ENCODE measurements at places on chromosomes 3 and 15. TPM values are rescaled to one million over a fixed set of nuclear protein-coding genes. Genes with fewer than 3 reads are reported as not detected.

- no peaks in the 10 kb centered on the region for H3K4me1 ChIP-seq
- no peak overlapping the region for H3K4me3 ChIP-seq
- no peak for DNase-seq
- H3K27me3 ChIP-seq, result peaks cover 5% of the 10 kb centered on the region
Measured at GRCh38 chr3:99757966-99758365, 59.7 kb upstream of the CMSS1 start.

- H3K27ac ChIP-seq, result no peak overlapping the region
- H3K4me1 ChIP-seq, result no peaks in the 10 kb centered on the region
- no peaks in the 10 kb centered on the region for H3K36me3 ChIP-seq
- no peak for DNase-seq
- H3K4me3 ChIP-seq, result no peak overlapping the region
Measured at GRCh38 chr3:185896636-185897035, 41.2 kb downstream of the TRA2B start.

- no peaks in the 10 kb centered on the region for H3K36me3 ChIP-seq
- H3K27me3 ChIP-seq, result no peaks in the 10 kb centered on the region
- no peaks in the 10 kb centered on the region for H3K4me1 ChIP-seq
- DNase-seq, result no peak
- no peak overlapping the region for H3K4me3 ChIP-seq
- no peak overlapping the region for H3K27ac ChIP-seq
Measured at GRCh38 chr3:15490158-15490557, 31.3 kb downstream of the COLQ start.

DNA sequence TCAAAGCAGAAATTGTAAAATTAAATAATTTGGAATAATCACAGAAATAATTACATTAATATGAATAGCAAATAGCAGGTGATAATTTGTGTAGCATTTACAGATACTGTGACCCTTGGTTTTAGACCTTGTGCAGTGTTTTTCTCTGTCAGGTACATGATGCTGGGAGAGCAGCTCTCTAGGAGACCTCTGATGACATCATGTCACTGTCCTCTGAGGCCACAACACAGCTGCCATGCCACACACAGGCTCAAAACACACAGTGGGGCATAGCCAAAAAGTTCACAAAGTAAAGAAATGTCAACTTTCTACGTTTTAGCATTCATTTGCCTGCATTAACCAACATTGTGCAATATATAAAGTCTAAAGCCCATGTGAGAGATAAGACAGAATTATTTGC, 71.8 kb upstream of the ZBTB20 start:
- H3K36me3 ChIP-seq, result no peaks in the 10 kb centered on the region
- H3K27me3 ChIP-seq, result no peaks in the 10 kb centered on the region
- no peaks in the 10 kb centered on the region for H3K4me1 ChIP-seq
- no peak for DNase-seq

- peaks cover 67% of the 10 kb centered on the region for H3K36me3 ChIP-seq
- no peak for DNase-seq
- H3K27ac ChIP-seq, result no peak overlapping the region
- no peaks in the 10 kb centered on the region for H3K4me1 ChIP-seq
Measured at GRCh38 chr15:59199626-59200465, 6.8 kb upstream of the LDHAL6B start.

- no peak overlapping the region for H3K4me3 ChIP-seq
- H3K27me3 ChIP-seq, result no peaks in the 10 kb centered on the region
- H3K36me3 ChIP-seq, result no peaks in the 10 kb centered on the region
- H3K4me1 ChIP-seq, result no peaks in the 10 kb centered on the region
Measured at GRCh38 chr3:69926385-69926784, 73.1 kb upstream of the SAMMSON start.

The DNAJA4 gene
- 16.9 TPM for total RNA-seq

The TNFSF10 gene
- 16.4 TPM for total RNA-seq
